GM12878 (cell line): ENCODE measurements at places on chromosomes 4 and X.

DNA sequence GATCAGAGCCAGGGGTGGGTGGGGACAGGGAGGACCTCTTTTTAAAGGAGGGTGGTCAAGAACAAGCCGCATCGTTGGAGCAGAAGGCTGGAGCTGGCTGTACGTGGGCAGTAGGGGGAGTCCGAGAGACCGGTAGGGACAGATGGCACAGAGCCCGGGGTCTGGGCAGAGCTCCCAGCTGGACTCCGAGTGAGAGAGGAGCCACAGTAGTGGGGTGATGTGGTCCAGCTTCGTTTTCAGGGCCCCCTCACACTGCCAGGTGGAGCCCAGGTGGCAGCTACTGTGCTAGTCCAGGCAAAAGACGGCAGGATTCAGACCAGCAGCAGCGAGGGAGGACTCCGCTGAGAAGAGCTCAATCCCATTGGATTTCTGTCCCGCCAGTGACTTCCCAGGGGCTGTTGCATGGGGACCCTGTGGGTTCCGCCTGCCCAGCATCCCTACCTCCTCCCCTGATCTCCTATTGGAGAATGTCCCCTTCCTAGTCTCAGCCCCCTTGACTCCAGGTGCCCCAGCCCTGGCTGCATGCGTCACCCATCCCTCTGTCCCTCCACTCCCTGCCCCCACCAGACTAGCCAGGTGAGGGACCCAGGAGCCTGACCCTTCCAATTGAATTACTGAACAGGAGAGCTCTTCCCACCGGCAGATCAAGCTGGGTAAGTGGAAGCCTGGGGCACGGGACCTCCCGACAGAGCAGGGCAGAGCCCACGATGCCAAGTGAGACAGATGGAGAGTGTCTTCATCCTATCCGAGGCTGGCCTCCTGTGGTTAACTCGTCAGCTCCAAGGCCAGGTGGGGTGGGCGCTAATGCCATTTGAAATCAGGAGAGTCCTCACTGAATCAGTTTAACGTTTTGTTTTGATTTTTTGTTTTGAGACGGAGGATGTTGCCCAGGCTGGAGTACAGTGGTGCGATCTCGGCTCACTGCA, 2.9 kb downstream of the ARHGAP4 start:
- H3K4me1 ChIP-seq: peaks cover 9% of the 10 kb centered on the region; the same call in 1 of the 2 replicates
- H3K27ac ChIP-seq: no peak overlapping the region
- peaks cover 3% of the 10 kb centered on the region; the same call in 1 of the 2 replicates for H3K36me3 ChIP-seq
- 0 out of 2 replicates have a peak, but pooled peaks cover 1% of the 10 kb centered on the region for H3K27me3 ChIP-seq

DNA sequence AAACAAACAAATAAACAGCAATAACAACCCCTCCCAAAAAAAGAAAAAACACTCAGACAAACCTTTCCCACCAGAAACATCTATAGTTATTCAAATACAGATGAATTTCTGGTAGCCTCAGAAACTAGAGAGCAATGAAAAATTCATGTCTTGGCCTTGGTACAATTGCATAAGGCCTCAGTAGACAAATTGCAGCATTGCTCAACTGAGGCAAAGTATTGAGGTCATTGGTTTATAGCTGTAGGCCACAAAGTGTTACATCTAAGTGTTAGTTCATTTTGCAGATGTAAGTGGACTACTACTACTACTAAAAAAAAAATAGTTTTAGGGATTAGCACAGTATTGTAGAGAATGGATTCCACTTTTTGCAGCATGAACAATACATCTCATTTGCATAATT, 2268.3 kb downstream of the ARAP2 start:
- no peaks in the 10 kb centered on the region for H3K27me3 ChIP-seq
- no peaks in the 10 kb centered on the region for H3K4me1 ChIP-seq
- no peak overlapping the region for H3K4me3 ChIP-seq
- DNase-seq: no peak
- no peak overlapping the region for H3K27ac ChIP-seq
- no peaks in the 10 kb centered on the region for H3K36me3 ChIP-seq

DNA sequence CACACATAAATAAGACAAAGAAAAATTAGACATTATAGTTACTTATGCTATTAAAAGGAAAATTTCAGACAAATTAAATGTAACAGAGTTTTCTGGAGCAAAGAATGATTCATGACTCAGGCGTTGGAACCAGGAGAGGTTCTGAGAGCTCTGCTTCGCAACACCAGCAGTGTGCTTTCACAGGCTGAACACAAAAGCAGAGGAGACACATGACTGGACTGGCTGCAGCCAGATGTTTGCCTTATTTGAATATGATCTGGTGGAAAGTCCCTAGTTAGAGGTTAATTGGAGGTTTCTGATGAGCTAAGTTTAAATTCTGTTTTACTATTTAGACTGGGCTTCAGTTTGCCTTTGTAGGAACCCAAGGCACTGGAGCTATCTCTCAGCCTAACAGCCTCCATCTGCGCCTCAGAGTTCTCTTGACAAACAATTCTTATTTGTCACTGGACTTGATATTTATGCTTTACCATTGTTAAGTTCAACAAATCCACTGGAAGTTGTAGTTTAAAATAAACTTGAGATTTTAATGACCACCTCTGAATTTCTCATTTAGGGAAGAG, 16.2 kb downstream of the BOD1L1 start:
- H3K4me3 ChIP-seq: peak overlapping the region; percentile 12; the same call in 1 of the 2 replicates
- peak; percentile 52 for DNase-seq
- peak overlapping the region; percentile 82 for H3K27ac ChIP-seq
- peaks cover 36% of the 10 kb centered on the region for H3K4me1 ChIP-seq
- H3K36me3 ChIP-seq: peaks cover 29% of the 10 kb centered on the region

DNA sequence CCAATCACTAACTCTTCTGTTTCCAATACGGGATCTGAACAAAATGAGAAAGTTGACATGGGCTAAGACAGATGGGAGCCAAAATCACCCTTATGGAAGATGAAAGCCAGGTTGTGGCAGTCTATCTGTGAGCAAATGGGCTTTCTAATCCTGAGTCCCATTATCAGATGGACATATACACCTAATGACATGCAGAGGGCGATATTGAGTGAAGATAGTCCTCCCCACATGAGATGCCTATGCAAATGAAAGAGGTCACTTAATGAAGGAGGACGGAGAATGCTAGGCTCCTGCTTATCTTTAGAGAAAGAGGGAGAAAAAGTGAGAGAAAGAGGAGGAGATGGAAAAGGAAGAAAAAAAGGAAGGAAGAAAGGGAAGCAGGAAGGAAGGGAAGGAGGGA, 547.5 kb downstream of the NLGN4X start:
- no peak overlapping the region for H3K27ac ChIP-seq
- no peaks in the 10 kb centered on the region for H3K27me3 ChIP-seq
- DNase-seq: no peak
